ENCODE measurements at places on chromosomes 7 and 10.
A peak's percentile ranks its signal among the peaks of the same experiment; 100 is the strongest.

- DNase-seq, result no peak
Measured at GRCh38 chr7:1990001-1990670, 242.6 kb downstream of the MAD1L1 start.

GRCh38 chr10:133164816-133165555 is 5.0 kb downstream of the KNDC1 start:
- DNase-seq, result no peak

GRCh38 chr10:121698336-121698735 is 100.1 kb upstream of the FGFR2 start:
- DNase-seq, result peak; percentile 14

DNA sequence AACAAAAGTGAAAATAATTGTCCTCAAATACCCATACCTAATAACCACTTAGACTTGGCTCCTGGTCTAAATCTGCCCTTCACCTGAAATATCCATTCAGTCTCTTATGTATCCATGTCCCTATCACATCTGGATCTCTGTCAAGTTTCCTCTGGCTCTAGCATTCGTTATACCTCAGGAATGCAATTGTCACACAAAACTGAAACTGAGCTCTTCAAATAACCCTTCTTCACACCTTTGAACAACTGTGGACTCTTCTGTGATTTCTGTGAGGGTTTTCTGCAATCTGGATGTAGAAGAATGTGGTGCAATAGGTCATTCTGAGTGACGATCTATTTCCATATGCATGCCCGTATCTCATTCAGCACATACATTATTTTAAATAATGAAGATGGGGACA is 53.5 kb upstream of the FGL2 start:
- DNase-seq, result no peak

DNA sequence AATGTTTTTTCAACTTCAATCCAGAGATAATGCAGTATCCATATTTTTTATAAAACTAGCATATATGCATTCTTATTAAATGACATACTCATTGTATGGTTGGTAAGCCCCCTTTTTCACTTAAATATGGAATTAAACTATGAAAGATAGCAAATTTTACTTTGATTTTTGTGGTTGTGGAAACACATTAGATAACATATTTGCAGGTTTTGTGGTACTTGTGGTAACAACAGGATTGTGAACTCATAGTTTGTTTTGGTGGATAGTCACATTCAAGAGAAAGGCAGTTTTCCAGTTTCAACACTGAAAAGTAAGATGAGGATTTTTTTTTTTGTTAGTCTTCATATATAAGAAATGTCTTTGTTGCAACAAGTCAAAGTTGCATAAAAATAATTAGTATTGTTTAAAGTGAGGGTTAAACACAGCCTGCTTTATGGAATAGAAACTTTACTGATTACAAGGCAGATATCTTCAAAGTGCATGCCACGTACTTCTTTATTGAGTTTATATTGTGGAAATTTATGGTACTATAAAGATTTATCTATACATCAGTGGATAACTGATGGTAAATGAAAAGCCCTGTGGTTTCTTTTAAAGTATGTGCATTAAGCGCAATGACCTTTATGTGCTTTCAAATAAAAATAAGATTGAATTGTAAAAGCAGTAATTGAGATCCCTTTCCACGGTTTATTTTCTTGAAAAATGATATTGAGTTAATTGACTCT is 39.7 kb upstream of the SEMA3D start:
- DNase-seq, result no peak
